ENCODE measurements at places on chromosomes 4 and X.

DNA sequence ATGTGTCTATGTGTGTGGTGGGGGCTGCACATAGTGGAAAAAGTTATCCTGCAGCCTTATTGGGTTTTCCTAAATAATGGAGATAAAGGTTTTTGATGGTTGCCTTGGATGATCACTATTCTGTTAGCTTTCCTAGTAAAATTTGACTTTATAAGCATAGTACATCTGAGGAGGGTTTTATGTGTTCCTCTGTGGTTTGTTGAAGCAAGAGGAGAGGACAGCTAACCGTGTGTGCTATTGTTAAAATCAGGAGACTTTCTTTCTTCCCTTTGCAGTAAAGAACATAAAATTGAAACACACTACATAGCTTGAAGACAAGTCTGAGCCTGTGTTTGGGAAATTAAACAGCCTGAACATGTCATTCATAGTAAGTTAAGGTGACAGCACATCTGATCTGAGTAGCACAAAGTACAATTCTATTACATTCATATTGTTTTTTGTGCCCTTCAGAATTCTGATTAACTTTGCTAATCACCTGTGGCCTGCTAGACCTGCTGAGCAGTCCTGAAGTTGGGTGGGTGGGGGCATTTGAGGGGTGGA lies 36.8 kb downstream of the C4orf51 start:
- no peak for DNase-seq

DNA sequence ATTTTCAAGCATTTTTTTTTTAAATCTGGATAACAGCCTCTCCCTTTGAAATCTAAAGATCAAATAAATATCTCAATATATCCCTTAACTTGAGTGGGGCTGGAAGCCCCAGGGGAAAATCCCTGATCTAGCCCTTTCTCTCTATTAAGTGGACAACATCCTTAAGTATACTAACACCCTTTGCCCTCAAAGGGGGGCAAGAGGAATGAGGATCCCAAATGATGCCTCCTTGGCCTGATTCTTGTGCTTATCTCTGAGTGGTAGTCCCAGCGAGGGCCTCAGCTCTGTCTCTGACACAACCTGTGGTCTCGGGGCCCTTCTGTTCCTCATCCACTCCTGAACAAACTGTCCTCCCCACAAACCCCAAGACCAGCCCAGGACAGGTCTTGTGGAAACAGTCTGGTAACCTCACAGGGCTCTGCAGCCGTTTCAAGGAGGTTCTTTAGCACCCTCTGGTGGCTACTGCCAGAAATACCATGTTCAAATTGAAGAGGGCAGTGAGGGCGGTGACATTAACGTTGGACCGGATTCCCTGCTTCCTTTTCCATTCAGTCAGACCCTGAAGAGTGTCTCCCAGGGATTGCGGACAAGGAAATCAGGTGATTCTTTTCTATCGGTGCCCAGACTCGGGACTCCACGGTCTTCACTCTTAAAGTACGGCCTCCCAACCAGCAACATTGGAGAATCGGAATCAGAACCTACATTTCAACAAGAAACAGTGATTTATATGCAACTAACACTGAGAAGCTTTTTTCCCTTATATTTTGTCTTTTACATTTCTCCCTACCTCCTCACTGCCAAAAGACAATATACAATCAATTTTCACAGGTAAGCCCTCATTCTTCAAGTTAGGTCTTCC lies 13.0 kb downstream of the CXCL13 start:
- DNase-seq, result peak; percentile 79

- DNase-seq, result no peak
Observed at GRCh38 chr4:138751309-138751708, 264.3 kb upstream of the NOCT start.

GRCh38 chr4:48261281-48261680 lies 8.4 kb downstream of the TEC start:
- DNase-seq, result no peak

GRCh38 chrX:56833626-56834025 lies 104.6 kb downstream of the NBDY start:
- no peak for DNase-seq

DNA sequence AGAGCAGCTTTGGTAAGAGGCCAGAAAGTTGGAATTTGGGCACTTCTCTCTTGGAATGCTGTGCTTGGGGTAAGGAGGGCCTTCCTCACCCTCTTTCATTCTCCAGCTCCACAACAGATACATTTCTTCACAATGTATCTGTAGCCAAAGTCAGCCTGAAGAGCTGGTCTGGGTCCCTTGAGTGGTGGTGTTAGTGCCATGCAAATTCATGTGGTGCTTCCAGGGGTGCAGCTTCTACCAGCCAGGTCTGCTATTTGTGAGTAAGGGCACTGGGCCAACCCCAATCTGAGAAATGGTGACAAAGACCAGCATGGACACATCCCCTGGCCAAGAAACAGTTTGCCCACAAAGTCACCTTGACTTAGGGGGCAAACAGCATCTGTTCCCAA lies 17.8 kb downstream of the AMER1 start:
- DNase-seq, result no peak

- DNase-seq, result peak; percentile 28
Observed at GRCh38 chrX:16743604-16744325, 24.4 kb downstream of the SYAP1 start.

- DNase-seq, result no peak
Observed at GRCh38 chr4:71356924-71357663, 18.3 kb downstream of the SLC4A4 start.

- no peak for DNase-seq
Observed at GRCh38 chr4:23392860-23393458, 496.9 kb downstream of the PPARGC1A start.

- DNase-seq, result no peak
Observed at GRCh38 chrX:34528081-34528480, 129.0 kb downstream of the TMEM47 start.

DNA sequence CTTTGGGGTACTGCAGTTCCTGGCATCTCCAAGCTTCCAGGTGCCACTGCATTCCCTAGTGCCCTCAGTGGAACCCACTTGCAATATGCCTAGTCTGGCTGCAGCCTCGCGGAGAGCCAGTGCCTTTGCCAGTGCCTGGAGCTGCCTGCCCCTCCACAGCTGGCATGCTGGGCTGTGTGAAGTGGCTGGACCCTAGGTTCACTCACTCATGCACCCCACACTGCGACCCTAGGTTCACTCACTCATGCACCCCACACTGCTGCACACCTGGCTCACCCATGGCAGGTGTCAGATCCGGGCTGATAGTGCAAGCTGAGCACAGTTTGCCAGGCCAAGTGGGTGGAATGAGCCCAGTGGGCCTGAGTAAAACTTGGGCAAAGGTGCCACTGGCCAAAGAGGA lies 253.0 kb upstream of the NDST4 start:
- no peak for DNase-seq

- no peak for DNase-seq
Observed at GRCh38 chr4:97627750-97628149, 515.5 kb downstream of the STPG2 start.

DNA sequence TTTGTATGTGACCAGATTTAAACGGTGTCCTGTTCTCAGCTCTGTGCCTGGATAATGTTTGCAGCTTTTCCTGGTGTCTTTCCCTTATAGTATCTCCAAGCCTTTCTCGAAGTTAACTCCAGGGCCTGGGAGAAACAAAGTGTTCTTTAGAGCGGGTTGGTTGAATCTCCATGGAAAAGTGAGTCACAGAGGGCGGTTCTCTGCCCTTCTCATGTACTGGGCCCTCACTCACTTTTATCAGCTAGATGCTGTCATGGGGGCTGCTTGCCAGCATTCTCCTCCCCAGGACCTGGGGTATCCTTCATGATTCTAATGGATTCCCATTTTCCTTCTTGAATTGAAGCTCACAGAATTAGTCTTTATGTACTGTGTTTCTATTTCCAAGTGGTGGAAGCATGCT lies 46.1 kb upstream of the MAGEC2 start:
- no peak for DNase-seq

GRCh38 chr4:126495163-126495752 lies 1137.5 kb upstream of the INTU start:
- DNase-seq, result no peak

GRCh38 chr4:169238445-169238844 lies 32.3 kb downstream of the SH3RF1 start:
- no peak for DNase-seq

- no peak for DNase-seq
Observed at GRCh38 chr4:80566203-80566872, 230.8 kb downstream of the CFAP299 start.

DNA sequence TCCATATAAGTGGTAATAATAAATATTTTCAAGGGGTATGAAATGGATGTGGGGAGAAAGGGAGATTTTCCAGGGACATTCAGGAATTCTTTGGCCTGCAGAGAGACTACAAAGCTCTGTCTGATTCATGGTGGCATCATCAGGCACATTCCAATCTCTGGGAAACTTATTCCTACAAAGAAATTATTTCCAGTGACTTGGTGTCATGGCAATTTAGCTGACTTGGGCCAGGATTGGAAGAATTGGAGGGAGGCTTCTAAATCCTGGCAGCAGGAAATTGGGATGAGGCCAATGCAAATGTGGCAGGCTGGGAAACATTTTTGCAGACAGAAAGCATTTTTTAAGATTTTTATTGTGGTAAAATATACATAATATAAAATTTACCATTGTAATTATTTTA lies 204.6 kb downstream of the RTL9 start:
- DNase-seq, result no peak

GRCh38 chrX:2967998-2968909 lies 38.1 kb upstream of the ARSH start:
- no peak for DNase-seq

DNA sequence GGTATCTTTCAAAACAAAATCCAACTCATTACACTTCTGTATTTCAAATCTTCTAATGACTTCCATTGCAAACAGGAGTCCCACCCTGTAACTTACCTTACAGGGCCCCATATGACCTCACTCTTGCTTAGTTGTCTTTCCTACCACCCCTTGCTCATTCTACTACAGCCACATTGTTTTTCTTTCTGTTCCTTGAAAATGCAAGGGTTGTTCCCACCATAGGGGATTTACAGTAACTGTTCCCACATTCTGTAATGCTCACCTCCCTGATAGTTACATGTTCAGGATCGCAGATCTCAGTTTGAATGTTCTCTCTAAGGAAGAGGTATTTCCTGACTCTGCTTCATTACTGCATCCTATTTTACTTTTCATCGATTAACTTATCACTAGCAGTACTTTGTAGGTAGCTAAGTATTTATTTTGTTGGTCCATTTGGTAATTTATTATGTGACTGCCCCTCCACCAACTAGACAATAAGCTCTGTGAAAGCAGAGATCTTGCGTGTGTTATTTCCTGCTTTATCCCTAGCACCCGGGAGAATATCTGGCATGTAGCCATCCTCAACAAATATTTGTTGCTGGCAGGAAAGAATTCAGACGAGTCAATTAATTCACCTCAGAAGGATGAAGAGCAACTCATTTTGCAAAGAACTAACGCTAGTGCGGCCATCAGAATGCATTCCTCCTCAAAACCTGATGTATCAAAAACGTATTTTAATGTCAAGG lies 21.4 kb downstream of the MAOB start:
- no peak for DNase-seq

- DNase-seq, result no peak
Observed at GRCh38 chrX:110825972-110826371, 30.4 kb upstream of the CHRDL1 start.

- no peak for DNase-seq
Observed at GRCh38 chr4:100872811-100873210, 355.0 kb upstream of the EMCN start.

GRCh38 chr4:114057746-114058145 lies 78.3 kb upstream of the ARSJ start:
- no peak for DNase-seq

- DNase-seq, result no peak
Observed at GRCh38 chrX:25003066-25003849, 12.5 kb downstream of the ARX start.

DNA sequence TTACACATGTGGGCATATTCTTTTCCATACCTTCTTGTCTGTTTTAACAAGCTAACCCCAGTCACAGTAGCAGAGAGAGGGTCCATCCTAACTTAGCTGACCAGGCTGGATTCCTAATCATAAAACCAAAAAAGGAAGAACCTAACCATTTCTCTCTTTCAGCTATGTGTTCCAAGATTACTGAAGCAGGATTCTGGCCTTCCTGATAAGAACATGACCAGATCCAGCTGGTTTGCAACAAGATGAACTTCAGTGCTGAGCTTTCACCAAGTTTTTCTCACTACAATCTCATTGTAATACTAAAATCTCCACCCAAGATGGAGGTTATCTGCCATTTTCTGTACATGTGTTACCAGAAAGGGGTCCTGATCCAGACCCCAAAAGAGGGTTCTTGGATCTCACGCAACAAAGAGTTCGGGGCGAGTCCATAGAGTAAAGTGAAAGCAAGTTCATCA lies 20.4 kb upstream of the UBA6 start:
- DNase-seq, result no peak

DNA sequence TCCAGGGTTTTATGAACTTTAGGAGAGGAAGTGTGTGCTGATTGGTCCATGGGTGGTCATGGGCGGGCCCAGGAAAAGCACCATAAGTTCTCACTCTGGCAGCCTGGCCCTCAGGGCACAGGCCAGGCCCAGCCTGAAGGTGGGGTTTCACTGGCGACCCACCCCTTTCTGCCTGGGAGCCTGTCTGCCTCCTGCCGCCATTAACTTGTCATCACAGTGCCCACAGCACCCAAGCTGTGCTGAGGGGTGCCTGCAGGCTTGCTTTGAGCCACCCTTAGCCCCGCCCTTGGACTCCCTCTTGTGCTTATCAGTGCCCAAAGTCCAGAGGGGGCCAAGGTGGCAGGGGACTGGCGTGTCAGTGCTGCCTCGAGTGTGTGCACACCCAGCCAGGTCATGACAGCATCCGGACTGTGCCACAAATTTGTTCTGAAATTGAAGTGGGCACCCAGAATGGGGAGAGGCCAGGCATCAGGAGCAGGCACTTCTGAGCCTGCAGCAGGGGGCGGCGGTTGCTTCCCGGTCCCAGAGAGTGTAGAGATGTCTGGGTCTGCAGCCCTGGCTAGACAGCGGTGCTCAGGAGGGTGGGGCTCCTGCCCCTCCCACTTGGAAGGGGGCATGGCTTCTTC lies 455.6 kb downstream of the TMA16 start:
- DNase-seq, result no peak

DNA sequence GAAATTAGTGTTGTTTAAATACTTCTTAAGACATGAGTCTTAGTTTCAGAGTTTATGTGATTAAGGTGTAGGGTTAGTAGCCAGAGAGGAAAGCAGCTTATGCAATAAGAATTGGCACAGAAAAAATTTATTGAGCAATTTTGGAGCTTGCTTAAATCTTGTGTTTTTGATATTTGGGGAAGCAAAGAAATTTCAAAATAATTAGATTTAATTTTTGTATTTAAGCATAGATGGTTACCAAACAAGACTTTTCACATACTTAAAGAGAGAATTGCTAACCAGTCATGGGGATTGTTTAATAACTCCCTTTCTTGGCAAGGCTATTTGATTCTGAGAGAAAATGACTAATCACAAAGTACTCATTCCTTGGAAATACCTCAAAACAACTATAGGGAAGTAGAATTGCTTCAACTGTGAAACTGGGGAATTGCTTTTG lies 202.0 kb upstream of the GRID2 start:
- DNase-seq, result no peak
